GM12878 (cell line): ENCODE measurements at places on chromosomes 7 and 10. TPM values are rescaled to one million over a fixed set of nuclear protein-coding genes. Genes with fewer than 3 reads are reported as not detected.

The CDHR3 gene
- not detected in 2 replicates for polyA plus RNA-seq

The RPEL1 gene
- polyA plus RNA-seq = not detected in 2 replicates

The RBP3 gene
- polyA plus RNA-seq = not detected in 2 replicates

The PON3 gene
- 0.65 and 1.0 TPM in 2 replicates for polyA plus RNA-seq

The SYCE1 gene
- not detected in 2 replicates for polyA plus RNA-seq

The UPK3B gene
- 0.26 and 0.37 TPM in 2 replicates for polyA plus RNA-seq

The KCNH2 gene
- polyA plus RNA-seq = not detected in 2 replicates

The MEST gene
- 6.6 and 7.5 TPM in 2 replicates for polyA plus RNA-seq

The MICALL2 gene
- polyA plus RNA-seq = 0.39 and 0.67 TPM in 2 replicates

The GDF2 gene
- not detected in 2 replicates for polyA plus RNA-seq

The OR2A12 gene
- polyA plus RNA-seq = not detected in 2 replicates

GRCh38 chr7:75739796-75740672, 1.3 kb upstream of the HIP1 start:
- peak; percentile 40 for DNase-seq

DNA sequence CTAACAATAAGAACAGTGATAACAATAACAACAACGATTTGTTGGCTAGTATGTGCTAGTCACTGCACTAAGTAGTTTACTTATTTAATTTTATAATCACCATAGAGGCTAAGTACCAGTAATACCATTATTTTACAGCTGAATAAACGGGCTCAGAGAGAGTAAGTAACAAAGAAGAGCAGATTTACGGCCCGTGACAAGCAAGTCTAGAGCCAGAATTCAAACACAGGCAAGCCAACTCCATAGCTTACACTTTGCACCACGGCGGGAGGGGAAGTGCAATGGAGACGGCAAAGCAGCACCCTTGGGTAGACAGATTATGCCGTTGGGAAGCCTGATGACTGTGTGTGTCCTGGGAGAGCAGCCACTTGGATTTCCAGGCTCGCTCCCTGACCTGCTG, 1.2 kb upstream of the OR6V1 start:
- no peak for DNase-seq

GRCh38 chr7:158416283-158416933, 171.2 kb downstream of the PTPRN2 start:
- no peak for DNase-seq

DNA sequence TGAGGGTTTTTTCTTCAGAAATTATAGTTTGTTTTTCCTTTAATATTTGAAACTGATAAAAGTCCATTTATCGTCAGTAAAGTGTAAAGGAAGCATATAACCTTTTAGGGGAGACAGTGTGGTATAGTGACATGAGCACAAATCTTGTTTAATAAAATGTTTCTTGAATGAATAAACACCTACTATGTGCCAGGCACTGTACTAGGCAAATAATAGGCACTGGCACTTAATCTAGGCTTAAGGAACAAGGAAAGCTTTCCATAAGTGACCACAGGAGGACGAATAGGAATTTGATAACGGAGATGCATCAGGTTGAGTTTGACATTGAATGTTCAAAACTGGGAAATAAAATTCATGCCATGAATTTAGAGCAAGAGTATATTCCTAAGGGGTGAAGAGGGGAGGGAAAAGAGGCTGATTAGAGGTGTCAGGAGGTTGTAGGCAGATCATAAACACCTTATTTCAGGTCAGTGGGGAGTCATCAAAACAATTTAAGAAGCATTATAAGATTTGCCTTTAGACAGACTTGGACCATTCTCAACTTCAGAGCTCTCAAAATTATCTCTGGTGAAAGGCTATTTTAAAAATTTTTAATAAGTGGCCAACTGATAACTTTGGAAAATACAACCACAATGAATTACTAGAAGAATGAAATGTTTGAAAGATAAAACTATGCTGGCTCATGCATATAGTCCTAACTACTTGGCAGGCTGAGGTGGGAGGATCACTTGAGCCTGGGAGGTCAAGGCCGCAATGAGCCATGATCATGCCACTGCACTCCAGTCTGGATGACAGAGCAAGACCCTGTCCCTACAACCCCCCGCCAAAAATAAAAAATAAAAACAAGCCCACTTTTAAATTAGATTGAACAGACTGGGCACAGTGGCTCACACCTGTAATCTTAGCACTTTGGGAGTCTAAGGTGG, 22.4 kb downstream of the RALA start:
- DNase-seq = no peak

DNA sequence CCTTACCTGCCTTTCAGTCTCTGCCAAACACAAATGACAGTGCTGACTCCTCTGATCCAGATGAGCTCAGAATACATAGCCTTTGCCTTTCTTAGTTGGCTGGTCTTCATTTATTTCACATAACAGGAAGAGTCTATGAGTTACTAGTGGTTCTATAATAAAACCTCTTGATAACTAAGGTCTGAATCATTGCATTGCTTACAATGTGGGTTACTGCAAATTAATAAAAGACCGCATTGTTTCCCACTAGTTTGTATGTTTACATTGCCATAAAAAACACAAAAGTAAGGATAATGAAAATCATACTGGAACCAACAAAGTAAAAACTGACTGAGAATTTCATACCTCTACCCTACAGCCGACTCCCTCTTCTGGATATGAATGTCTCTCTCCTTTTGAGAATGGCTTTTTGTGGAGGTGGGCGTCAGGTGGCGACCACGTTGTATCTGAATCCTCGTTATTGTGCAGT, 62.0 kb upstream of the AKR1E2 start:
- DNase-seq = no peak

GRCh38 chr7:158534598-158534997, 53.0 kb downstream of the PTPRN2 start:
- no peak for DNase-seq

- no peak for DNase-seq
These were observed 220.0 kb upstream of the KCND2 start for GRCh38 chr7:120052884-120053382.

DNA sequence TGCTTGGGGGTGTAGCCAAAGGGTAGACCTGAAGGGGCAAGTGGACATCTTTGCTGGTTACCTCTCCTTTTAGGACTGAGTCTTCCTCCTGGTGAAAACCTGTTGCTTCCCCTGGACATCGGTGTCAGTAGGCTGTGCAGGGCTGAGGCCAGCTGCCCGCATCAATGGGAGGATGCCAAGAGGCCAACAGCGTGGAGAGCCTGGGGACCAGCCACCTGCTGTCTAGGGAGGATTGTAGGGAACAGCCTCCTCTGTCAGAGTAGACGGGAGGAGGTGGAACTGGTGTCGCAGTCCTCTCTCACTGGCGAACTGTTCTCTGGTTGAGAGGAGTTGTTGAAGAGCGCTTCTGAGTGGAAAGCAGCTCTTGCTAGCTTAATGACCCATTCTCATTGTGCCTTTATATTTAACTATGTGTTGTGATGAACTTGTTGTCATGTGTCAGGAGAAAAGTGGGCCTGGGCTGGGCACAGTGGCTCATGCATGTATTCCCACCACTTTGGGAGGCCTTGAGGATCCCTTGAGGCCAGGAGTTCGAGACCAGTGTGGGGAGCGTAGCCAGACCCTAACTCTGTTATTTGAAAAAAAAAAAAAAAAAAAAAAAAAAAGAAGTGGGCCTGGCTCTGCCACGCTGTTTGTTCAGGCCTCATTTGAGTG, 1.8 kb downstream of the SUFU start:
- no peak for DNase-seq

DNA sequence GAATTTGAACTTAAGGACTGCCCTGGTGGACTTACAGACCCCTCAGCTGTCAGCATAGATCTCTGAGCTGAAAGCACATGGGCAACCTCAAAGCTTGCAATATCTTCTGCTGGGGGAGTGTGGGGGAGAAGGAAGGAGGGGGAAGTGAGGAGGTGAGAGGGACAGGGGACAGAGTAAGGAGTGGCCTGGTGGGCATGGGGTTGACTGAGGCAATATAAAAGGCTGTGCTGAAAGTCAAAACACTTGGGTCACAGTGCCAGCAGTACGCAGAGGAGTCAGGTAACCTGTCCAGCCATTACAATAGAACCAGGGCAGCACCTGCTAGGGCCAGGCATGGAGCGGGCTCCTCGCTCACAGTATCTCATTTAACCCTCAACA, 43.2 kb downstream of the PPP1R3C start:
- no peak for DNase-seq

DNA sequence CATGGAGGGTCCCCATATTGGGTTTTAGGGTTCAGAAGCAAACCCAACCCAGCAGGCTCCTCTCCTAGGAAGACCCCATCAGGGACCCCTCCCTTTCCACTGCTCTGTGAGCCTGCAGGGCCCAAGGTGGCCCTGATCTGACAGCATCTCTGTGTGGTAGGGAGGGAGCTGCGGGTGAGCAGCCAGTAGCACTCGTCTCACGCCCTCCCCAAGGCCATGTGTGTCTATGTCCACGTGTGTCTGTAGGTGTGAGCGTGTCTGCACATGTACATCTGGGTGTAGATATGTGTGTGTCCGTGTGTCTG, 103.5 kb upstream of the FAM20C start:
- no peak for DNase-seq

DNA sequence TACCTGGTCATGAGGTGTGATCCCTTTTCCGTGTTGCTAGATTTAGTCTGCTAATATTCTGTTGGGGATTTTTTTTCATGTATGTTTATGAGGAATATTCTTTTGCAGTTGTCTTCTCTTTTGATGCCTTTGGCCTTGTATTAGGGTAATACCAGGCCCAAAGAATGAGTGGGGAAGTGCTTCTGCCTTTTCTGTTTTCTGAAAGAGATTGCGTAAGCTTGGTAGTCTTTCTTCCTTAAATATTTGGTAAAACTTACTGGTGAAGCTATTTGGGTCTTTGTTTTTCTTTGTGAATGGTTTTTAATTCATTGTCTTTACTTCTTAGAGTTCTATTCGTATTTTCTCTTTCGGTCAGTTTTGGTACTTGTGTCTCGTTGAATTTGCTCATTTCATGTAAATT, 51.1 kb downstream of the SHH start:
- DNase-seq = no peak

GRCh38 chr7:93298206-93298605, 66.0 kb downstream of the VPS50 start:
- no peak for DNase-seq

DNA sequence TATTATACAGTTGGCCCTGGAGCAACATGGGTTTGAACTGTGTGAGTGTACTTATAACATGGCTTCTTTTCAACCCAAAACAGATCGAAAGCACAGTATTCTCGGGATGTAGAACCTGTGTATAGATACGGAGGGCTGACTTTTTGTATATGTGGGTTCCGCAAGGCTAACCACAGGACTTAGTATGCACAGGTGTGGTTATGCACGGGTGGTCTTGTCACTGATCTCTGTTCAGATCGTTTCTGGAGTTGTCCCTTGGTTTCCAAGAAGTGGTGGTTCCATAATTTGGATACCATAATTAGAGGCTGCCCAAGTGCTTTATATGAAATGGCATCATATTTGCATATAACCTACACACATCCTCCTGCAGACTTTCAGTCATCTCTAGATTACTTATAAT, 10.9 kb upstream of the BHLHA15 start:
- DNase-seq = peak; percentile 53

DNA sequence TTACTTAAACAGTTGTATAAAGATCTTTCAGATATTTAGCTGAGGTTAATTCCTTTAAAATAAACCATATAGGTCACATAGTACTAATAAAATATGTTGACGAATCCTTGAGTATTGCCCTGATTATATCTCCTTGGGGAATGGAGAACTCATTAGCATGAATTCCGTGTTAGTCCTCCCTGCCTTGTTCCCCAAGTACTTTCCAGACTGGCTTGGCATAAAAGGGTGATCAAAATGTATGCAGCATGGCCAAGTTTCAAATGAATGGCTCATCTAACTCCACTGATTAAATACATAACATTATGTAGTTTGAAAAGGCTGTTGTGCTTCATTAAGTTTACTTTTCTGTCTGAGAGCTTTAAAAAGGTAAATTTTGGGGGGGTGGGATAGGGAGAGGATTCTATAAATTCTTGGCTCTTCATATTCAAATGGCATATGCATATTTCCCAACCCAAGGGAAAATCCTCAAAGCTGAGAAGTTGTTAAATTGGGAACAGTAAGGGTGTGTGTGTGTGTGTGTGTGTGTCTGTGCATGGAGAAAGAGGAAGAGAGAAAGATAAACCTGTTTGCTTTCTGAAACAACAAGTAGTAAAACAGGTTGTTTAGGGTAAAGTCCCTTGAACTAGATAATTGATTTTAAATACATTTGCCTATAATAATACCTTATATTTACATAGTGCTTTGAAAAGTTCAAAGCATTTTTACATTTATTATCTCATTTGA, 4.8 kb upstream of the ADD3 start:
- DNase-seq = no peak

- no peak for DNase-seq
These were observed 97.9 kb upstream of the FZD8 start for GRCh38 chr10:35739998-35740397.

DNA sequence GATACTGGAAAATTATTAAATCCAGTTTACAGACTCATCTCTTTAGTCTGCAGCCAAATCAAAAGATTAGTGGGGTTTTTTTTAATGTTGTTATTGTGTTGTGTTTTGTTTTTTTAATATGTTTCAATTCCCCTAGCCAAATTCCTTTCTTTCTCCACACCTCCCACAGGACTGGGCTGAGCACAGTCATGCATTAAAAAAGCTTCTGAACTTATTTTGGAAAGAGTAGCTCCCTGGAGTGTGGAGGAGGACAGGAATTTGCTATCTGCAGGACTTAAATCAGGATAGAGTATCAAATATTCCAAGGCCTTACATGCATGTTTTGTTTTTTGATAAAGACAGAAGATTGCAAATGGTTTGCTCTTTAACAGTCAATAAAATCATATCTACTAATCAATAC, 90.7 kb downstream of the GNAI1 start:
- no peak for DNase-seq

GRCh38 chr7:28539289-28539981, 127.1 kb downstream of the CREB5 start:
- DNase-seq = peak; percentile 96

DNA sequence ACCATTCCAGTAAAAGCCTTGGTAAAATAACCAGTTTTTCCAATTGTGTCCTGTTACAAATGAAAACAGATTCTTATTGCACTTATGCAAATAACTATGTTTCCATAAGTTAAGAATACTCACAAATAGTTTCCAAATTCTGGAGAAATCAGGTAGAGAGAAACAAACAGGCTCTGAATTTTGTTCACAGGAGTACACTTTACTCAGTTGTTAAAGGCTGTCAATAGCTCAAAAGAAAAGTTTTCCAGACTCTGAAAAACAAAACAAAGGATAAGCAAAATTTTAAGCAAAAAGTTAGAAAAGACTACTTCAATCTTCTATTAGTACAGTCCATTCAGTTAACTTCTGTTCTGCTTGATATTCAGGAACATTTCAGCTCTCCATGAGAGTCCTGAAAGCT, 32.8 kb upstream of the ZNF365 start:
- no peak for DNase-seq

DNA sequence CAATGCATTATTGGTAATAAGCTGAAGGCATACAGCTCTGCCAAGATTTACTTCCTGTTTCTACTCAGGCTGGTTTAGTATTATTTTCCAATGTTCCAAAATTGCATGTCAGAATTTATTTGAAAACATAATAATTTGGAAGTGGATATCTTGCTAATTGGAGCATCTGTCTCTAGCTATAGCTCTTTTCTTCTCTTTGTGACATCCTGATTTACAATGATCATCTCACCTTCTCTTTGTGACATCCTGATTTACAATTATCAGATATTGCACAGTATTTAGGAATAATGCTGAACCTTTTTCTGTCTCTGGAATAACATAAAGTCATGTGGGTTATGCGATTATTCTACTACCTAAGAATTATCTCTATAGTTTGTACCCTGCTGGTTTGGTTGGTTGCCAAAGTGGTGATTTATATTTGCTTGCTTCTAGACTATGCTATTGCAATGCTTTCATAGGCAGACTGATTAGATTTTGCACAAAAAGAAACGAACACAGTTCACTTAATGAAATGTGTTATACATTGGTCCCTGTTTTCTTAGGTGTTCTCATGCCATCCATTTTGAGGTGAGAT, 44.3 kb upstream of the CABCOCO1 start:
- no peak for DNase-seq
